ENCODE measurements at places on chromosomes 12 and 14.

DNA sequence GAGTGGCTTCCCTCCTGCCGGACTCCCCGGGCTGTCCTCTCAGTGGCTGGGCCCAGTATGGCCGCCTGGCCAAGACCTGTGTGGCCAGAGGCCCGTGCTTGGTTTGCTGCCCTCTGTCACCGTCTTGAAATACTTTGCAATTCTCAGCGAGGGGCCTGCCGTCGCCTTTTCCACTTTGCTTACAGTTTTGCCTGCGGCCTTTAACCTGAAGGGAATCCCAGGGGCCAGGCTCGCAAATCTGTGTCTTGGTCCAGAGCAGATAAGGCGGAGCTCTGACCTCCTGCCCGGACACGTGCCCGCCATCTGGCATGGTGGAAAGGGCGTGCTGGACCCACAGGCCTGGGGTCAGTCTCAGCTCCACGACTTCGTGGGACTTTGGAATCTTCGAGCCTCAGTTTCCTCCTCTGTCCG lies 10.9 kb upstream of the AMN start:
- no peak for DNase-seq

DNA sequence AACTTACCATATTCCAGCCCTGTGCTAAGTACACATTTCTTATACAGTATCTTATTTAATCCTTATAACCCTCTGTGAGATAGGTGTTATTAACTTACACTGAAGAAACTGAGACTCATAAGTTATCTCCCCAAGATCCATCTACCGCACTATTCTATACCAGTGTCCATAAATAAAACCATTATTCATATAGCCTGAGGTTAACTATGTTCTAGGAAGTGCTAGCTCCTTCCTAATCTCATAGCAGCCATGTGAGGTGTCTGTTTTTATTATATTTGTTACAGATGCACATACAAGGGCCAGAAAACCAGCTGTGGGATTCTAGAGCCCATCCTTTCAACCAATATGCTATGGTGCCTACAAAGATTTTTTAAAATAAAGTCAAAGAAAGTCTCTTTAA lies 100.3 kb upstream of the RAP1B start:
- no peak for DNase-seq

- DNase-seq, result peak; percentile 67
Measured at GRCh38 chr12:108839018-108839889, 18.1 kb downstream of the SSH1 start.

DNA sequence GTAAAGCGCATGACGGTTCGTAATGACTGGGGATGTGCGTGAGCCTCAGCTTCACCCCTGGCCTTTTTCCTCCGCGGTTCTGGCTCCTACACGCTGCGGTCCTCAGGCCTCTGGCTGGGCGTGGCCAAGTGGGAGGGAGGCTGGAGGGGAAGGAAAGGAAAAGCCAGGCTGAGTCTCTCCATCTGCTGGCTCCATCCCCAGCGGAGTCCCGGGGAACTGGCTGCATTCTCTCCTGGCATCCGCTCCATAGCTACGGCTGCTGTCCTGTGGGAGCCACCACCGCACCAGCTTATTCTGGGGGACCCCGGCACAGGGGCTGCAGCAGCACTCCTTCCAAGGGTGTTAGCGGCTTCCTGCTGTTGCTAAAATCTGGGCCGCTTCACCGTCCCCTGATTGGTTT lies 68.2 kb upstream of the SLC24A4 start:
- peak; percentile 85 for DNase-seq

DNA sequence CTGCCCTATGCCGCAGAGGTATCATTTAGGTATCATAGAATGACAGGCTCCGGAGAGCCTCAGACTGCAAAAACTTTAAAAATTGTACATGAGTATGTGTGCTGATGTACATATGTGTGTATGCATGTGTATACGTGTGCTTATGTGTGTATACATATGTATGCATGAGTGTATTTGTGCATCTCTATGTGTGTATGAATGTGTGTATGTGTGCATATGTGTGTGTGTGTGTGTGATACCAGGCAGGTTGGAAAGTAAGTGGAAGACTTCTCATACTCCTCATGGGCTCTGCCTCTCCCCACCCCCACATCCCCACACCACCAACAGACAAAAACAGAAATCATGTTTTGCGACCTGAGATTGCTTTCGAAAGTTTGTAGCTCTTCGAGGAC lies 621 bp upstream of the TMEM117 start:
- no peak for DNase-seq

GRCh38 chr12:122471324-122472226 lies 29.2 kb downstream of the ZCCHC8 start:
- no peak for DNase-seq

GRCh38 chr12:116418551-116418950 lies 140.6 kb upstream of the MAP1LC3B2 start:
- no peak for DNase-seq

GRCh38 chr12:52581481-52581880 lies 7.8 kb upstream of the KRT74 start:
- DNase-seq, result no peak

GRCh38 chr12:72095025-72095424 lies 156.4 kb downstream of the TPH2 start:
- no peak for DNase-seq

GRCh38 chr12:49776858-49777257 lies 35.5 kb downstream of the TMBIM6 start:
- no peak for DNase-seq

GRCh38 chr12:33427071-33427470 lies 12.5 kb downstream of the SYT10 start:
- no peak for DNase-seq

DNA sequence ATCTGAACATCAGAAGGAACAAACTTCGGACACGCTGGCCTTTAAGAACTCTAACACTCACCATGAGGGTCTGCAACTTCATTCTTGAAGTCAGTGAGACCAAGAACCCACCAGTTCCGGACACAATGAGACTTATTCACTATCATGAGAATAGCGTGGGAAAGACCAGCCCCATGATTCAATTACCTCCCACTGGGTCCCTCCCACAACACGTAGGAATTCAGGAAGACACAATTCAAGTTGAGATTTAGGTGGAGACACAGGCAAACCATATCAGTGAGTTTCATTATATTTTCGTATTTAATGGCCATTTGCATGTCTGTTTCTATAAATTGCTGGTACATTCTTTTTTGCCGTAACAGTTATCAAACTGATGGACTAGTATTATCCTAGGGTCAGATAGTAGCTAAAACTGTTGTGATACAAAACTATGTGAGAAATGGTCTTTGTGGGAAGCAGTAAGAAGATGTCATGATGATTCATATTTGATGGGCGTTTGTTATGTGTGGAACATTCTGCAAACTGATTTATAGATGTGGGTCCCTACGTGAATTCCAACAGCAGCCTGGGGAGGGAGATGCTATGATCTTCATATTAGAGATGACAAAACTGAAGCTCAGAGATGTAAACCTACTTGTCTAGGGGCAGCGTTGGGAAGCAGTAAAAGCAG lies 282.4 kb upstream of the TMEM132C start:
- no peak for DNase-seq

DNA sequence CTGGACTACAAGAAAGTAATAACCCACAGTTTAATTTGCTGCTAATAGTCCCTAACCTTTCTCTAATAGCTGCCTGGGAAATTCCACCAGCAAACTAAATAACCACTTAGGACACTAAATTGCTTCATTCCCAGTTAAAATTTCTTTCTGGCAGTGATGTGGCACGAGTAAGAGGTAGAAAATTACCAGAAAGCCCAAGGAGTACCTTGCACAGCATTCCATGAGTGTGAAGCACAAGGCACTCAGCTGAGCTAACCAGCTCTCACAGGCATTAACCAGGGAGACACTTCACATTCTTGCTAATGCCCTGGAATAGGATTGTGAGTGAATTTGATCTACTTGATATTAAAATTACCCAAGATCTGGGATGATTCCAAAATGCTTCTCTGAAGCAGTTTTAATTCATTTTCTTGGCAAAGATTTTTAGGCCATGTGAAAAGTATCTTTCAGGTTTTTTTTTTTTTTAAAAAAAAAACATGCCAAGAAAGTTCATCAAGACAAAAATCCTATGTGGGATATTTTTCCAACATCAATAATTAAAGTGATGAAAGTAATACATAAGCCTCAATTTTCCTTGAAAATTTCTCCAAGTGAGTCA lies 29.5 kb downstream of the TSPAN8 start:
- no peak for DNase-seq

DNA sequence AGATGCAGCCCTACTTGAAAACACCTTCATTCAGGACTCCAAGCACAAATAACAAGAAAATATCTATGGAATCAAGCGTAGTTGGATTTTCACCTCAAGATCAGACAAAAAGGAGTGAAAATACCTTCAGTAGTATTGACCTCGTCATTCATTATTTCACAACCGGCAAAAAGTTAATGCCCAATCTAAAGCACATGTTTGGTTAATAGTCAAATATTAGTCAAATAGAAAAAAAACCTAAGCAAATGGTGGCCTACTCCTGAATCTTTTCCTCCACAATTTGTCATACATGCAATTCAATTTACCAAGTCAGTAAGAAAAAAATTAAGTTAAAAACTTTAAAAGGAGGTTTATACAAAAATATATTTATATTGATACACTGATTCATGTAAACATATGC lies 50.0 kb downstream of the SLC38A4 start:
- no peak for DNase-seq

DNA sequence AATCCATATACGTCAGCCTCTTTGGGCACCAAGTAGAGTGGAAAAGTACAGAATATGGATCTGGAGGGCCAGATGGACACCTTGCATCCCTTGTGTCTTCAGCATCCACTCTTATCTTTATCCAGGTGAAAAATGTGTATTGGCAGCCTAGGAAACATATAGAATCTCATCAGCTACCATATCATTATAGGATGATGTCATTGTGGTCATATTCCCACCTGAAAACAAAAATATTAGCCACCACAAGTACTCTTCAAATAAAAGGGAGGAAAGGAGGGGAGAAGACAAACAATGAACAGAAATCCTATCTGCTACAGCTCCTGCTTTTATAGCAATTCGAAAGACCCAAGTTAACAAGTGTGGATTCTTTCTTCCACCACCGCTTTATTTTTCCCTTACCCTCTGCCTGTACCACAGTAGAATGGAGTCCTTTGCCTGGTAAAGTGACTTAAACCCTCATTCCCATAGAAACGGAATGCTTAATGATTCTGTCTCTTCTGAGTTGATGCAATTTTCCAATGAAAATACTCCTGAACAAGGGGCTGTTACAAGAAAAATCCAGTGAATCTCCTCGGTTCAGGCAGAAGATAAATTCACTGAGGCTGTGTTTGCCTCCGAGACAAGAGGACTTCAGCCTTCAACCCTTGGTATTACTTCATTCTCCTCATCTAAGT lies 13.8 kb upstream of the IL26 start:
- no peak for DNase-seq

All from left hindlimb (tissue), 1 donor.